ENCODE measurements at places on chromosomes 16 and 17.

DNA sequence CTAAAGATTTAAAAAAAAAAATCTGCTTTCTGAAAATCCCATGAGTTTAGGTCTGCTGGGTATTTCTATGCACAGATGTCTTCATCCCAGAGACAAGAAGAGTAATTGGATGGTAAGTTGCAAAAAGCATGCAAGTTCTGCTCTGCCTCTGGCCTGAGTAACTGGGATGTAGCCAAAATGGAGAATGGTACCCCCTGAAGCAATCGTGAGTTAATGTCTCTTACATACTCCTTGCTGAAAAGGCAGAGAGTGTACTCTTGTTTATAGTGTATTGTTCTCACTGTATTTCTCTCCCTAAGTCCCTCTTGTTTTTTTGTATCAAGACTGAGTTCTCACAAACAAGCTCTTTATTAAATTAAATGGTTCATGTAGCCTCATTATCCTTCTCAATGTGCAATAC lies 259.0 kb downstream of the IRX3 start:
- DNase-seq = no peak

- no peak for DNase-seq
These were observed 482.2 kb upstream of the SOX9 start for GRCh38 chr17:71638668-71639067.

DNA sequence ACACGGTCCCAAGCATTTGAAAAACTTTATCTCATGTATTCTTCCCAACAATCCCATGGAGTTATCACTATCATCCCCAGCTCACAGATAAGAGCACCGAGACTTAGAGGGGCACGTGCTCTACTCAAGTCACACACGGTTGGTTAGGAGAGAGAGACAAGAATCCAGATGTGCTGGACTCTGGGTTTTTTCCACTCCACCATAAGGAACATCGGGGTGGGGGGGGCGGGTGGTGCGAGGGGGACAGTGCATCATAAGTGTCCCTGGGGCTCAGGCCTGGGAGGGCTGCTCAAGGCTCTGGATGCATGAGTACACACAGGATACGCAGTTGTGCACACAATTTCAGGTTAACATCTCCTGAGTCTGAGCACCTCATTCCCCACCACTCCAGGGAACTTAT lies 7.4 kb downstream of the CDC42EP4 start:
- DNase-seq = no peak

GRCh38 chr16:85029408-85029784 lies 1.8 kb downstream of the KIAA0513 start:
- DNase-seq = no peak

GRCh38 chr16:82248012-82248656 lies 78.1 kb upstream of the MPHOSPH6 start:
- no peak for DNase-seq

DNA sequence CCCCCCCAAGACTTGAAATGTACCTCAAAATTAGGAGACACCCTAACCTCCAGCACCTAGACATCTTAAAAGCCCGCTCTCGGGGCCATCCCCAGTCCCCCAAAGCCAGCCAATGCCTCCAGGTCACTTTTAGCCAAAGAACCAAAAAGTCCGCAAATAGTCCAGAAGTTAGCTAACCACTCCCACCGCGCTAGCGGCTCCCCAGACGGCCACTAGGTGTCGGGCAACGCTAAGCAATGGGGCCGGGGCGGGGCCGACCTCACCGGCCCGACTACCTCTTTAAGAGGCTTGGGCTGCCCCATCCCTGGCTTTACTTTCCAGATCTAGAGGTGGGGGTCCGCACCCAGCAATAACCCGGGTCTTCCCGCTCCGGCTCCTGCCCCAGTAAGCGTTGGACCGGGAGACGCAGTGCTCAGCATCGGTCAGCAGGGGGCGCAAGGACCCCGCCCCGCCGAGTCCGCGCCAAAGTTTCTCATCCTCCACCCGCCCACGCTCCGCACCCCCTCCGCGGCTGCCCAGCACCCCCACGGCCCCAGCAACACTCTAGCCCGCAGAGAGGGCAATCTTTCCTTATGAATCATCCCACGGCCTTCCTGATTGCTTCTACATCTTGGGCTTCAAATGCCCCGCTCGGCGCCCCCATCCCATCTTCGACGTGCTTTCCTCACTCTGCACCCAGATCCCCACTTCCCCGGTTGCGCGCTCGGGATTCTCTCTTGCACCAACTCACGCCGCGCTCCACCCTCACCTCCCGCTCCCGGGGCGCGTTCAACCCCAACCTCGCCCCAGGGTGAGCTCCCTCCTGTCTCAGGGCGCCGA lies 765 bp downstream of the COL1A1 start:
- DNase-seq = peak; percentile 96

DNA sequence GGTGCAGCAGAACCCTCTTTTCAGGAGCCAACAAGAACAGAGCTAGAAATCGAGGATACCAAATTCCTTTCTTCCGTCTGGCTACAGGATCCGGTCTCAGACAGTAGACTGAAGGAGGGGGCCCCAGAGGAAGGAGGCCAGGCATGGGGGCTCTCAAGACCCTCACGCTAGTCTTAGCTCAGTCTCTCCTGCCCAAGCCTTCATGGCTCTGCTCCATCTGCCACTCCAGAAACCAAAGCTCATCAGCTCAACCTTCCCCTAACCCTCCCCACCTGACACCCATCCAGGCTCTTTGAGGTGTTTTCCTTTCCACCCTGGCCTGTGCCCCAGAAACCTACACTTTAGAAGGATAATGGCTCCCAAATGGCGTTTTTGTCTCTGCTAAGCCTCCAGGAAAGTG lies 6.2 kb upstream of the TMEM92 start:
- peak; percentile 14 for DNase-seq

- DNase-seq = no peak
These were observed 34.4 kb downstream of the CMIP start for GRCh38 chr16:81478876-81479511.
